Bone marrow (tissue), 2 donors: ENCODE measurements at places on chromosomes 5 and 9.

DNA sequence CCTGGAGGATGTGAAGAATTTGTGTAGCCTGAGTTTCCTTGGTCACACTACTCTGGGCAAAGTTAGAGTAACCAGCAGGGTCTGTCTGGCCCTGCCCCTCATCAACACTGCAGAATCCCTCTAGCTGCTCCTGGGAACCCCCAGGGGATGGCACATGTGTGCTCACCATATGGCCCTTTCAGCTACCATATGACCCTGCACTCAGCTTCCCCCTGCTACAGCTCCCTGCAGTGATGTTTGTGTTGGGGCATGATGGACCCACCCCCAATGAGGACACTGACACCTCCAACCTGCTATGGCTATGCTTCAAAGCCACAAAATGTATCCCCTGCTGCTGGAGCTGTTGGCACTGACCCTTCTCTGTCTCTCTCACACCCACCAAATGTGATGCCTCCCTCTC lies 152.7 kb downstream of the SNX18 start:
- no peak for DNase-seq

DNA sequence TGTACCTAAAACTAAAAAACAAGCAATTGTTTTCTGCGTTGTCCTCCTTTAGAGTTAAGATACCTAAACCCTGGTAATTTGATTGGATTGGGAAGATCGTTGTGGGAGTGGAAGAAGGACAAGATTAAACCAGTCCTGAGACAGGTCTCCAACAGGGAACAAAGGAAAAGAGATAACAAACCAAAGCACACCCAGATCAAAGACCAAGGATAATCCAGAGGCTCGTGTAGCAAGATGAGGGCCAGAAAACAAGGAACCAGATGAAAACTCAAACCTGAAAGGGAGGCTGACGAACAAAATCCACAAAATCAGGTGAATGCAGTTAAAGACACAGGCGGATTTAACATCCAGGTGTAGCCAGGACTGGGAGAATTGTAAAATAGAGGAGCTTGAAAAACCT lies 618.1 kb downstream of the SLCO4C1 start:
- DNase-seq, result no peak

GRCh38 chr9:106615118-106615889 lies 247.7 kb upstream of the ZNF462 start:
- no peak for DNase-seq

DNA sequence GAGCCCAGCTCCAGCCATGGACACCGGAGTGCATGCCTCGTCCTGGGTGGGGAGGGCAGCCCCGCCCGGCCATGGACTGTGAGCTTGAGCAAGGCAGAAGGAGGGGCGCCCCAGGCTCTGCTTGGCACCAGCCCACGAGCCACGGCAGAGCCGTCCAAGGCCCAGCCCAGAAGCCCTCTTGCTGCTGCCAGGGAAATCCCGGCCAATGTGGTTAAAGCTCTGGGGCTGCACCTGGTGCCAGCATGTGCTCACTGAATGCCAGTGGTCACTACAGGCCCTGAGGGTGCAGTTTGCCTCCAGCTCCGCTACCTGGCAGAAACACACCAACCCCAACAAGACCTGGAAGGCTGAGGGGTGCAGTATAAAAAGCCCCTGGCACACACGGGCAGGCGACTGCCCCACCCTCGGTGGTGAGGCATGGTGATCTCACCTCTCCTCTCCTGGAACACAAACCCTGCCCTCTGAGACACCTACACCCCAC lies 11.8 kb downstream of the BRD3 start:
- no peak for DNase-seq

GRCh38 chr9:121851641-121852091 lies 200.2 kb downstream of the DAB2IP start:
- no peak for DNase-seq

DNA sequence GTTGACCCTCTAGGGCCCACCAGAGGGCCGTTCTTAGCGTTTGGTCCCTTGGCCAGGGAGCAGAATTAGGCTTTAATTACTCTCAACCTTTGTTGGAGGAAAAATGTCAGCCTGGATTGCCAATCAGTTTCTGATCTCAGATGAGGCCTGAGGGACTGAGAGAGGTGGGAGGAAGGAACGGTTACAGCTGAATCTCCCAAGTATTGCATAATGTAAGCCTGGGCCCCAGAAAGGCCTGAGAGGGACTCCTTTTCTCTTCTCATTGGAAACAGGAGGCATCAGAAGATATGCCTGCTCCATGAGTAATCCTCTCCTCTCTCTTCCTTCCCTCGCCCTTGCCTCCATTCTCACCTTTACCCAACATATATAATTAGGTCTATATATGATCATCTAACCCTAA lies 105.7 kb downstream of the INSYN2B start:
- no peak for DNase-seq

DNA sequence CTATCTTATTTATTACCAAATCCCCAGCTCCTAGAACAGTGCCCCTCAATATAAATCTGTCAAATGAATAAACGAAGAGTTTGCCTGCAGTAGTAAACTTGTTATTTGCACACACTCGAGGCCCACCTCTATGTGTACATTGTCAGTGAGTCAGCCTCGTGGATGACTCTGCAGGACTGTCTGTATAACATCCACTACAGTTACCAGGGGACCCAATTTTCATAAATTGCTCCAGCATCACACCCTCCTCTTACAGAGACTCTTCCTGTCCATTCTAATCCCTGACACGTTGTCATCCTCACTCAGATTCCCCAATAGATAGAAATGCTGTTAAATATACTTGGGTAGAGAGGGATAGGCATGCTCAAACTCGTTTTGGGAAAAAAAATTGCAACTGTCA lies 478.5 kb downstream of the RAB3C start:
- no peak for DNase-seq

GRCh38 chr5:108212775-108213346 lies 169.0 kb downstream of the FBXL17 start:
- no peak for DNase-seq

GRCh38 chr5:60843386-60843935 lies 608 bp downstream of the ELOVL7 start:
- DNase-seq, result no peak

- no peak for DNase-seq
These were observed 1.0 kb downstream of the ZDHHC11 start for GRCh38 chr5:849651-850301.
